ENCODE measurements at places on chromosomes 2 and 18.
A peak's percentile ranks its signal among the peaks of the same experiment; 100 is the strongest.

DNA sequence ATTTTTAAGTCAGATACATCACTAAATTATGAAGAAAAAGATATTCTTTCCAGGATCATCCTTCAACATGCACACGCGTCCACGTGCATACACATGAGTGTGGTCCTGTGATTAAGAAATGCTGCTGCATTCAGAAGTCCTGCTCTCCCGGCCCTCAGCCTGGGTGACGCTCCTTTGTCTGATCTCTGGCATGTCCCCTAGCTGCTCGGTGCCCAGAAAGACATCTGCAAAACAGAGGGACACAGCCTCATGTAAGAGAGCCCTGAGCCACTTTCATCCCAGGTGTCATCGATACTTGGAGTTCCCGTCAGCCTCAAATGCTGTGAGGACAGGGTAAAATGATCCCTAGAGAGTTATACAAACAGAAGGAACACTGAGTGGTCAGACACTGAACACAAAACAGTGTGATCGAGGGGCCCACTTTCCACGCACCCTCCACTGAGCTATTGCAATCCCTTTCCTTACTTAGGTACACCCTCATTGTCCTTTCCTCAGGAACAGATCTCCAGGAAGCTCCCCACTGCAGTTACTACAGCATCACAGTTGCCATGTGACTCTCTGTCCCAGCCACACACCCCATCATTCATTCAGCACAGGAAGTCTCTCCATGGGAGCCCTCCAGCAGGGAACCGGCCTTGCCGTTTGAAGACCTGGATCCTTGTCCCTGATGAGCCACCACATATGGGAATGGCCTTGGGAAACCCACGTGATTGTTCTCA, 32.1 kb downstream of the CRACDL start:
- DNase-seq, result no peak

- DNase-seq, result no peak
Observed at GRCh38 chr2:37489041-37489456, 144.6 kb downstream of the QPCT start.

GRCh38 chr18:76754351-76754750, 68.0 kb upstream of the ZNF236 start:
- no peak for DNase-seq

DNA sequence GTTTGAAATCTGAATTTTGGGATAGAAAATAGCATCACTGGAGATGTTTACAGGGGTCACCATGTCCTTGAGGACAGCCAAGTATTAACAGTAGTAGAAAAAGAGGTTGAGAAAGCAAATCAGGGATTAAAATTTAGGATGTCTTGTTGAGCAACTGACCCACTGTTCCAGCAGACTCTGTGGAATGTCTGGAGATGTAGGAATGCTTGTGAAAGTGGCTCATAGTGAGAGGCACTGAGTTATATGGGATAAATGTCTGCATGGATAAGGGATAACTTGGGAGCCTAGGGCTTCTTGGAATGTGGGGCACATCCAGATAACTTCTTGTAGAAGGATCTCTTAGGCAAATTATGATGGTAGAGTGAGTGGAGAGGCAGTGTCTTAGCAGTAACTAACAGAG, 495.0 kb downstream of the TMX3 start:
- DNase-seq, result no peak

DNA sequence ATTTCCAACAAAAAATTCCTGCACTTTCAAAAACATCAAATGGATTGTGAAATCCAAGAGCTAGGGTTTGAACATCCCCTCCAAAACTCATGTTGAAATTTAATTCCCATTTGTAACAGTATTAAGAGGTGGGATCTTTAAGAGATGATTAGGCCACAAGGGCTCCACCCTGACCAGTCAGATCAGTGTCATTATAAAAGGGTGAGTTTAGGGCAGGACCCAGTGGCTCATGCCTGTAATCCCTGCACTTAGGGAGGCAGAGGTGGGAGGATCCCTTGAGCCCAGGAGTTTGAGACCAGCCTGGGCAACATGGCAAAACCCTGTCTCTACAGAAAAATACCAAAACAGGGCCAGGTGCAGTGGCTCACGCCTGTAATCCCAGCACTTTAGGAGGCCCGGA, 8.9 kb downstream of the GTF3C2 start:
- DNase-seq, result no peak

DNA sequence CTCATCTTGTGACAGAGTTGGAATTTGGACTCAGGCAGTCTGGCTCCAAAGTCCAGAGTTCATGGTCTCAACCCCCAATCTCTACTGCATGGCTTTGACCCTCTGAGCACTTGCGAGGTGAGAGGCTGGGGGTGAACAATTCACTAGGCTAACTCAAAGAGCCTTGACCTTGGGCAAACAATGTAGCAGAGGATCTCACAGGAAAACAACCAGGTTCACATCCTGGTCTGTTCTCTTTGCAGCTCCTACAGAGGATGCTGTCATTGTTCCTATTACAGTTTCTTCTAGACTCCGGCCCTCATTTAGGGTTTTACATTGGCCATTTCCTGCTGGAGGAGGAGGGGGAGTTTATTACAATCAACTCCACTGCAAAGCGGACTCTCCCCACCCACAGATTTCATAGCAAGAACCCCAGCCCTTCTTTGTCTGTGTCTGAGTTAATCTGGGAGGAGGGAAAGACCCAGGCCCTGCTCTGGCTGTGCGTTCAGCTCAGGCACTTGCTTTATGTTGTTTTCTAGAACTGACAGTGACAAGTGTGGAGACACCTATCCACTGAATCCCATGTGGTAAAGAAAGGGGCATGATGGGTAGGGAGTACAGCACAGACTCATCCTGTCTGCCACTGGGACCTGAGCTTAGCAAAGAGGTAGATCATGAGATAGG, 101.6 kb downstream of the LBH start:
- DNase-seq, result no peak

DNA sequence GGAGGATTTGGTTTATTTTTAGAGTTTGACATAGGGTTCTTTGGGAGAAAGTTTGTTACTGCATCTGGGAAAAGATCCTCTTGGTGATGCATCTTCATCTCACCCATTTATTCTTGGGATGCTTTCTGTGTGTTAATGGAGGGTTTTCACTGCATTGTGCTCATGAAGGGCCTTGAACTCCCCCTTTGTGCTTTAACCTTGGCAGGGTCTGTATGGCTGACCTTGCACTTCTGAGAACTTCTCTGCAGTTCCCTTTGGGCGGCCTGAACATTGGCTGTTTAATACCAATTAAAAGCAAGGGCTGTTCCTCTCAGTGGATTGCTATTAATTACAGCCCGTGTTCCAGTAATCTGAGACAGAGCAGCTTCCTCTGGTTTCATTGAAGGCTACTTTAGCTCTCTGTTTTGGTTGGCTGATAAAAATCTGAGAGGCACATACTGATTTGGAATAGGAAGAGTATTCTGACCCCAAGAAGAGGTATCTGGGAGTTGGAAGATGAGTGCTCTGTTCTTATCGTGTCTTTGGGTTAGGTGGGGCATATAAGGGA, 37.5 kb downstream of the FMNL2 start:
- no peak for DNase-seq

- no peak for DNase-seq
Observed at GRCh38 chr2:222134654-222135053, 164.1 kb downstream of the PAX3 start.

DNA sequence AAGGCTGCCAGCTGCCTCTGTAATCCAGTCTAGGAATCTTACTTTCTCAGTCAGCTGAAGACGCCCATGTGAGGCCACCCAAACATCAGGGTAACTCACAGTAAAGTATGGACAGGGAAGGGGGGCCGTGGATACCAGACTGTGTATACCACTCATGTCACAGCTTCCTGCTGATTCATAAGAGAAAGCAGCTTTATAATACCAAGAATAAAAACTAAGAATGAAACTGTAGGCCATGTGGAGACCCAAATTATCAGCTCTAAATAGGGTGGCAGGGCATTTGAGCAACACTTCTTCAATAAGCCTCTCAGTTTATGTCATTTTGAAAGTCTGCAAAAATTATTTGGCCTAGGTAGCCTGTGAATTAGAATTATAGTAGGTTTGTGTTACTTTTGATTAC, 115.0 kb upstream of the CDCA7 start:
- DNase-seq, result no peak

GRCh38 chr2:38720613-38721241, 30.4 kb downstream of the SRSF7 start:
- DNase-seq, result no peak

DNA sequence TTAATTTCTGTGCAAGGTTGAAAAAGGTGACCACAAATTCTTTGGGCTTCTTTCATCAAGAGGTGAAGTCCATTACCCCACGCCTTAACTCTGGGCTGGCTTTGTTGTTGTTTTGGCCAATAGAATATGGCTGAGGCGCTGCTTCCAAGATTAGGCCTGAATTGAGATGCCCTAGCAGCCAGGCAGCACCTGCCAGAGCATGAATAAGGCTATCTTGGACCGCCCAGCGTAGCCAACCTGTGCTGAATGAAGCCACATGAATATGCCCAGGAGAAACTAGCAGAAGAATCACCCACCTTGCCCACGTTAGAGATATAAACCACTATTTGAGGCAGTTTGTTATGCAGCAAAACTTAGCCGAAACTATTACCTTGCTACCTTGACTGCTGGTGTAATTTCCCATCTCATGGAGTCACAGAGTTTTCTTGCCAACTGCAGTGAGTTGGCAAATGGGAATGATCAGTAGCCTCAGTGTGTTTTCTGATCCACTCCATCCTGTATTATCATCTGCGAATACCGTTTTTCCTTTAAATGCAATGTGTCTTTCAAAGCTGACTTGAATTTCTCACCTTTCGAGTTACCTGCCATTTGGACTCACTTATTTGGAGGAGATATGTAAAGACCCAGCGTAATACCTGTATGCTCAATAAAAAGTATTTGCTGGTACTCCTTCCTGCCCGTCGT, 679 bp downstream of the TSGA10 start:
- DNase-seq, result no peak

DNA sequence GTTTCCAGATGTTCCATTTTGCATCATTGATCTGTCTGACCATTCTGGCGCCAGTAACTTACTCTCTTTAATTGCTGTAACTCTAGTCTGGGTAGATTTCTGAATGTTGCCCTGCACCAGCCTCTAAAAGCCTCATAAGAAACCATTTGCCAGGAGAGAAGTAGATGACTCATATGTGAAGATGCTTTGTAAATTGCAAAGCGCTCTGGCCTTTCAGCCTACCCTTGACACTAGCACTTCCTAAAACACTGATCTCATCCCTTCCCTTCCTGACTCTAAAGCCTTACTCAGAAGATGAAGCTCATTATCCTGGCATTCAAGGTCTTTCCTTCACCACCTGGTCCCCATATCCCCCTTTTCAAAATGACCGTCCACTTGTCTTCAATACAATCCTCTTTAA, 193.2 kb upstream of the MEX3C start:
- DNase-seq, result no peak

DNA sequence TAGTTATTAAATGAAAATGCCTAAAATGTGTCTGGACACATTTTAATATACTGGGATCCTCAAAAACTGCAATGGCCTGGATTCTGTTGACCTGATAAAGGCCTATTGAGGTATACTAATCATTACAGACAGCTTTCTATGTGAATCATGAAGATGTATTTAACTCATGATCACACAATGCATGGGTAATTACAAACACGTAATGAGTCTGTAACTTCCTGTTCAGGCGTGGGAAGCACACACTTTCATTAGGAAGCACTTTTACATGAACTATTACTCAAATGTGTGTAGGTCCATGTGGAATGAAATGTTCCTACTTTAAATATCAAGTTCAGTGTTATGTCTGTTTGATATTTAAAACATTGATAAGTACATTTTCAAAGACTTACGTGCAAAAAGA, 108.7 kb downstream of the NCKAP5 start:
- no peak for DNase-seq

- DNase-seq, result no peak
Observed at GRCh38 chr2:148552675-148553331, 91.7 kb upstream of the EPC2 start.

- DNase-seq, result peak; percentile 73
Observed at GRCh38 chr2:218010140-218010983, 7.6 kb upstream of the TNS1 start.

GRCh38 chr2:169050476-169051240, 18.7 kb upstream of the DHRS9 start:
- DNase-seq, result no peak

DNA sequence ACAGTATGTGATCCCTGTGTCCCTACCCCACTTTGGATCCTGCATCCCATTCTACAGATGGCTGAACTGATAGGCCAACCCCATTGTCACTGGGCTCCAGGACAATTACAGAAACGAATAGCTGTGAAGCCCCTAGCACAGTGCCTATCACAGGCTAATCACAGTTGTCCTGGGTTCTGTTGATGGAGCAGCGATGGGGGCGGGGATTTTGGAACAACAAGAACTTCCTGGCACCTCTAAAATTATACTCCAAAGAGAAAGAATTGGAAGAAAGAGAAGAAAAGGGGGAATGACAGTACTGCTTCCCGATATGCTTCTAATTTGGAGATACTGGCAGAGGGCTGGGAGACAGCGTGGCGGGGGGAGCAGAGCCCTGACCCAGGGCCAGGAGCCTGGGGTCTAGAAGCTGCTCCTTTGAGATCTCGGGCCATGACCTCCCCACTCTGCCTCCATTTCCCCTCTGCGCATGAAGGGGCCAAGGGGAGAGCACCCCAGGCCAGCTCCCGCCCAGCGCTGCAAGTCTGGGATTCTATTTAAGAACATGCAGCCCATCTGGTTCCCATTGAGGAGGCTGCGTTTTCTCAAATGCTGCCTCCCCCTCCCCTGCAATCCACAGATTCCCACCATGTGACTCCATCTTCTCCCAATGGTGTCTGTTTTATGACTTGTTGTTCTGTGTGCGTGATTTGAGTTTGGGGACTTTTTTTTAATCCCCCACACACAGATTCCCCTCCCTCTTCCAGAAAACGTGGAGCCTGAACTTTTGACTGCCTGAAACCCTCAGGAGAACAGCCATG, 202.7 kb downstream of the CYP26B1 start:
- DNase-seq, result no peak

- DNase-seq, result no peak
Observed at GRCh38 chr2:180516232-180516631, 464.2 kb upstream of the UBE2E3 start.

DNA sequence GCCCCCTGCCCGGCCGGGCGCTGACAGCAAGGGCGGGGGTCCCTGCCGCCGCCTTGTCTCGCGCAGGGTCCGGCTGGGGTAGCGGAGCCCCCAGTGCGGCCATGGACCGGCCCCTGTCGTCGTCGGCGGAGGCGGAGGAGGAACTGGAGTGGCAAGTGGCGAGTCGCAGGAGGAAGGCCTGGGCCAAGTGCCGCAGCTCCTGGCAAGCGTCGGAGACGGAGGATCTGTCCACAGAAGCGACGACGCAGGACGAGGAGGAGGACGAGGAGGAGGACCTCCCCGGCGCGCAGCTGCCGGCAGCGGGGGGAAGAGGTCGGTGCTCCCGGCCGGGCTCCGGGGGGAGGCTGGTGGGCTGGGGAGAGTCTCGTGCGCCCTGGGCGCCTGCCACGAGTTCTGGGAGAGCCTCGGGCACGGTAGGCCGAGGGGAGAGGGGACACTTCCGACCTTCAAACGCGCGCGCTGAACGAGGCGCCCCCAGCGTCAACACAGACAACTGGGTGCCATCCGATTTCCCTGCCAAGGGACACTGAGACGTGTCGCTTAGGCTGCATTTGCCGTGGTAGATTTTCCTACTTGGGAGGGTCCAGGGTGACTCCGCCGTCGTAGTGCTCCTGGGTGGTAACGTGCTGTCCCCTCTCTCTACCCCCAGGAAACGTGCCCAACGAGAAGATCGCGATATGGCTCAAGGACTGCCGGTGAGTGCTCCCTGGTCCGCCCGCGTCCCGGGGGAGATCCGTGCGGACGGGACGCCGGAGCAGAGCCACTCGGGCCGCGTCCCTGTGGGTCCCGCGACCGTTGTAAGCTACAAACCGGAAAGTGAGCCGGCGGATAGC, 652 bp downstream of the ITPRID2 start:
- peak; percentile 71 for DNase-seq

GRCh38 chr18:58991167-58991798, 126.6 kb downstream of the ZNF532 start:
- no peak for DNase-seq

GRCh38 chr18:7566567-7567473, at the start of gene PTPRM:
PTPRM (plus strand) TSS chr18:7567316; CDS start chr18:7567819, 503 bp downstream.
- DNase-seq, result peak; percentile 82

Data from nephron progenitor cell (in vitro differentiated cells).